ENCODE measurements at places on chromosomes 7 and 10.

GRCh38 chr10:33509231-33509831 lies 174.9 kb upstream of the NRP1 start:
- peak; percentile 36 for DNase-seq

DNA sequence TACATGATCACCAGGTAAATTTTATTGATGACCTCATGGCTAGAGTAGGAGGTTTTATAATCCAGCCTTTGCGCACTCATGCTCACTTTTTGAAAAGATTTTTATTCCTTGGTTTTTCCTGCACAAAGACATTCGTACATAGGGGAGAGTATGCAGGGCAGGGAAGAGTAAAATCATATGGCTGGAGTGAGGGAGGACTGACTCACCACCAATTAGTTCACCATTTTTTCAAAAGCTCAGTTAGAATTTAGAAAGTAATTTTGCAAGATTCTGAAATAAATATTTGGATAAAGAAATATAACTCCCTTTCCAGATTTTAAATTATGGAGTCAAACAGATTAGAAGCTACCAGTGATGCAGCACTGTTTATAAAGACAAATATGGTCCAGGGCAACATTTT lies 111.9 kb downstream of the SEMA3D start:
- no peak for DNase-seq

- DNase-seq = no peak
Observed at GRCh38 chr7:50273870-50274269, 30.6 kb upstream of the IKZF1 start.

GRCh38 chr10:73634421-73634820 lies 6.9 kb downstream of the MYOZ1 start:
- DNase-seq = no peak

- peak; percentile 0 for DNase-seq
Observed at GRCh38 chr10:79386637-79387465, 39.6 kb downstream of the PPIF start.

DNA sequence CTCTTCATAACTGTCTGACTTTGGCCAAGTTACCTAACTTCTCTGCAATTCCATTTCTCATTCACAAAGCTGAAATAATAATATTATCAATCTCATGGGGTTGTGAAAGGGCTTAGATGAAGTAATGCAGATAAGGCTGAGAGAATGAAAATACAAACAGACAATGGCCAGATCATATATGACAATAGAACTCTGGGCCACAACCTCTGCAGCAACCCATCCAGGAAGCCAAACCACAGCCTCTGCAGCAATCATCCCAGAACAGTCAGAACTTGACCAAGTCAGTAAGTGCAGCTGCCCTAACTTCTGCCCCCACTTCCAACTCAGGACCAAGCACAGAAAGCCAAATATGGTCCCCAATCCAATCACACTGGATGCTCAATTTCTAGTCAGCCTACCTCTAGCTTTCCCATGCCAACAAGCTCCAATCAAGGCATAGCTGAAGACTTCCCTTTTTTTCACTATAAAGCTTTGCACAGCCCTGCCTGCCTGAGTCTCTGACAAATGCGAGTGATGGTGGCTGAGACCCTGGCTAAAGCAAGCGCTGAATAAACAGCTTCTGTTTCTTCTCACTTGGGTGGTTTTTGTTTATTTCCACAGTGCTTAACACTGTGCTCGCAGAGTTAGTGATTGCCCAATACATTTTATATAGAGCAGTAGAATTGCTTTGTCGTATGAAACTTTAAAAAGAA lies 34.8 kb upstream of the TNPO3 start:
- DNase-seq = no peak

DNA sequence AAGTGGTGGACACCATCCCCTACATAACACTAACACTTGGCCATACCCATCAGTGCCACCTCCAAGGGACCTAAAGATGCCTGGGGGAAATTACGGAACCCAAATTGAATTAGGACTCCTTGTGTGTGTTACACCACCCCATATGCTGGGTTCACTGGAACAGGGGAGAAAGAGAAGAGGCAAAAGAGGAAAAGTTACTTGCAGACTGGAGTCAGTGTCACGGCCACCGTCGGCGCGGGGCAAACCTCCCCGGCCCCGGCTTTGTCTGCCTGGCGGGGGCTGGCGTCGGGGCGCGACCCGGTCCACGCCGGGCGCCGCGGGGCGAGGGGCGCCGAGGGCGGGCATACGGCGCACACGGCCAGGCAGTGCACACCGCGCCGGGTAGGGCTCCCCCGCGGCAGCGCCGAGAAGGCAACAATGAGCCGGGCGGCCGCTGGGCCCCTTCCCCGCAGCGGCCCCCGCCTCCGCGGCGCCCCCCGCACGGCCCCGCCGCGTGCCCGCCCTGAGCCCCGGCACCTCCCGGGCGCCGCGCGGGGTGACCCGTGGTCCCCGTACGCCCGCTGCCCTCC lies 171.1 kb downstream of the FAM107B start:
- DNase-seq = peak; percentile 37

- DNase-seq = no peak
Observed at GRCh38 chr10:43524434-43525247, 49.8 kb downstream of the ZNF239 start.

DNA sequence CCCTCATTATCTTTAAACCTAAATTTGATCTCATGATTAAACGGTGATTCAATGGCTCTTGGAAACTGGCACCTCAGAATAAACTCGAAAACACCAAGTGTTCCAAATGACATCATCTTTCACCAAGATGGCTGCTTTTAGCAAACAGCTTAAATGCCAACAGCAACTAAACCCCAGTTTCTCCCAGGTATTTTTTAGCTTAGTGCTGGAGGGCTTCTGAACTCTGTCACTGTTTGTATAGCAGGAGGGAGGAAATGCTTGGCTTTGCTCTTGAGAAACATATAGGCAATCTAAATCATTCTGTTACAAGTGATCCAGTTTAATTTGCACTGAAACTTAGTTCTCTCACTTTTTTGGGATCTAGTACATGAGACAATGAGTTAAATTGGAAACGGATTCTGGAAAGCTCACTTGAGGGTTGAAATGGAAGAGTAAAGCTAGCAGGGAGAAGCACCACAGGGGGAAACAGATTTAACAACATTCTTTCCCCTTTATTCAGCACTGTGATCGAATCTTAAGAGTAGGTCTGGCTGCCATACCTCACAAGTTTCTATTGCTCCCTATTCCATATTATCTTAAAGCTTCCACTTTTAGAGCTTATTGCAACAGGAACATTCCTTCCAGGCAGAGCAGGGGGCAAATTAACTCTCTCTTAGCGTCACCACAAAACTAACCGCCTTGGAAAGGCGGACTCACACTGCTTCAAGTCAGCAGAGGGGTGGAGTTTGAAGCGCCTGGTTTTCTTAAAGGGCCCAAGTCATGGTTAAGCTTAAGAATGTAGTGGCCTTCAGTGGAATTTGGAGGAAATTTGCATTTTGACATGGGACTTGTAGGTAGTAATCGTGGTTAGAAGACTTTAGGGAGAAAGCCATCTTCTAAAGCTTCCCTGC lies 1.8 kb upstream of the CCDC6 start:
- peak; percentile 52 for DNase-seq

Data from activated naive CD4-positive, alpha-beta T cell treated with Interleukin-2 at 50 U/mL for 16 hours (primary cell).